ENCODE measurements at places on chromosomes 2 and 18.
A peak's percentile ranks its signal among the peaks of the same experiment; 100 is the strongest.

- no peak for ATAC-seq
Observed at GRCh38 chr2:8332646-8333045, 349.2 kb upstream of the ID2 start.

DNA sequence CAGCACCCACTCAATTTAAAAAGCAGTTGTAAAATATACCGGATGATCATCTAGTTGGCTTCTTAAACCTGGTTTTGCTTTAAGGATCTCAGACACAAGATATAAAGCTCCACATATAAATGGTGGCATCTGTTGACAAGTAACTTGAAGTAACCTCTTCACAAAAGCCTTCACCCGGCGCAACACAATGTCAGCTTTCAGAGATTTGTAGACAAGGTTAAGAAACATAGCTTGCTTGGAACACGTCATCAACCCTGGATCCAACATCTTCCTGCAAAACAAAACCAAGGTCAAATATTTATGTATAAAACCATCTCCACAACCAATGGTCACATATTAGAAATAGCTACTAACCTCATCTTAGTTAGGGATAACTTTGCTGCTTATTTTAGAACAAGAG is 8.3 kb downstream of the CEBPZ start:
- no peak for ATAC-seq

GRCh38 chr2:105582952-105583660 is 161.6 kb upstream of the NCK2 start:
- ATAC-seq = peak; percentile 91

DNA sequence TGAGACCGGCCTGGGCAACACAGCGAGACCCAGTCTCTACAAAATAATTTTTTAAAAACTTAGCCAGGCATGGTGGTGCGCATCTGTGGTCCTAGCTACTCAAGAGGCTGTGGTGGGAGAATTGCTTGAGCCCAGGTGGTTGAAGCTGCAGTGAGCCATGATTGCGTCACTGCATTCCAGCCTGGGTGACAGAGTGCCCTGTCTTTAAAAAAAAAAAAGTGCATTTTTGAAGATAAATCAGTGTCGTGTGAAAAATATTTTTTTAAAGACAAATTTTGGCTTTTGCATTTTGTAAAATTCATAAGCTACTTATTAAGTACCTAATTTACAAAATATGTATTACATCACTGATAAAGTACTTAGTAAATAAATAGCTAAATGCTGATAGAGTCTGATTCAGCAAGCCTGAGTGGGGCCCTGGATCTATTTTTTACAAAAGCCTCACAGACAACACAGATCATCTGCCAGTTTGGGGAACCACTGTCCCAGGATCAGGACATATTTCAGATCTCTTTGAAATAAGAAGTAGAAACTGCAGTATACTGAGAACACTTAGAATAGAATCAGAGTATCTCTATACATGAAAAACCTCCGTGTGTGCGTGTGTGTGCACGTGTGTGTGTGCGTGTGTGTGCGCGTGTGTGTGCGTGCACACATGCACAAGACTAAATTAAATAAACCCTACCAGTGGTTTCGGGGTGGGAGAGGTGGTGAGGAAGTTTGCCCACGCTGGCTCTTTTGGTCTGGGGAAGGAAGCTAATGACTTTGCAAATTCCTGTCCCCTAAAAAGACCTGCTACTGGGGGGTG is 61.6 kb downstream of the AAK1 start:
- no peak for ATAC-seq

DNA sequence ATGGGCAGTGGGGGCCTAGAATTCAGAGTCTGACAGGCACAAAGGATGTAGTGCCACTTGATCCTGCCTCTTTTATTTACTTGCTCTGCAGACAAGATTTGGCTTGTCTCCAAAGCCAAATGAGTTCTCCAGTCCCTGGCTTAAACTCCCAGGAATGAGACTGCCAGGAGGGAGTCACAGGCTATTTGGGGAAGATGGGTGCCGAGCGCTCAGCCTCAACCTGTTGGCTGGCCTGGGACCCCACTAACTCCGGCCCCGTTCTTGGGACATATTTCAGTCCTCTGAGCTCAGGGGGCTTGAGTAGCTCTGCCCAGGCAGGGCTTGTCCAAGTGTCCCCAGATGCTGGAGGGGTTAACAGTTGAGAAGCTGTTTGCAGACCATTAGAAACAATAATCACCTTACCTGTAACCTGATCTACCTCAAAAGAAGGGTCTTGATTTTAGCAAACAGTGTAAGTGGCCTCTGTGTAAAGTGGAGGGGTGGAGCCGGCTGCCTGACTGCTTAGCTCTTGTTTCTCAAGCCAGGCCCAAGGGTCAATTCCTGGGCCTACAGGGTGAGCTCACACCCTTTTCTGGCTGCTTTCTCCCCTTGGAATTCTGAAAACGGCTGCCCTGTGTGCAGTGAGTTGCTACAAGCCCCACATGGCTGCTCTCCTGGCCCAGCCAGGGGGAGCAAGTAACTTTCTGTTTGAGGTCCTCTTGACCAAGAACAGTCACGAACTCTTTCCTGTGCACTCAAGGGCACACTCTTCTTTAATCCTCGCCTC is 27.1 kb upstream of the FZD5 start:
- ATAC-seq = no peak

DNA sequence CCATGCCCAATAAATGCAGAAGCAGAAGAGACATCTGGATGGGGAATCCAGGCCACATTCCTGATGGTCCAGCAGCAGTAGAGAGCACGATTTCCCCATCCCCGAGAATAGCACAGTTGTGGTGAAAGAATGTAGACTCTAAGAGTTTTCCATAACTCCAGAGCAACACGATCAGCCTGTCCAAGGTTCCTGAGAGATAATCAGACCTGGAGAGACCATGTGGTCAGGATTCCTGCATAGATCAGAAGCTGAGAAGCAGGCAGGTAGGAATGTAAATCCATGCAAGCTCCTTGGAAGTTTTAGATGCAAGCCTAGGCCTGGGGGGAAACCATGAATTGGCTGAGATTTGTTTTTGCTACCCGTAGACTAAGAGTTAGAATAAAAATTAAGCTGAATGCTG is 34.2 kb upstream of the PTPRM start:
- ATAC-seq = no peak

DNA sequence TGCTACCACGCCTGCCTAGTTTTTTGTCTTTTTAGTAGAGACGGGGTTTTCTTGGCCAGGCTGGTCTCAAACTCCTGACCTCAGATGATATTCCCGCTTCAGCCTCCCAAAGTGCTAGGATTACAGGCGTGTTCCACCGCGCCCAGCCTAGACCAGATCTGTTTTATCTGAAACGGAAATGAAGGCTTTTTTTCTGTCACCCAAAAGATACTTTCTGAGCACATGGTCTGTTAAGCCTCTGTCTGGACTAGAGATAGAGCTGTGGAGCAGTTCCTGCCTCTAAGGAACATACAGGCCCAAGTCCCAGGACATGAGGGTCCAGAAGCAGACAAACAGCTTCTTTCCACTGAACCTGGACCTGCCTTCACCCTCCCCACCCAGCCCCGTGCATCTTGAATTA is 43.6 kb upstream of the PTMA start:
- ATAC-seq = no peak

GRCh38 chr2:153311432-153311831 is 167.1 kb downstream of the RPRM start:
- no peak for ATAC-seq

- ATAC-seq = no peak
Observed at GRCh38 chr2:128644718-128645256, 326.1 kb upstream of the HS6ST1 start.

- ATAC-seq = peak; percentile 37
Observed at GRCh38 chr2:48127612-48128191, 221.4 kb upstream of the FBXO11 start.

DNA sequence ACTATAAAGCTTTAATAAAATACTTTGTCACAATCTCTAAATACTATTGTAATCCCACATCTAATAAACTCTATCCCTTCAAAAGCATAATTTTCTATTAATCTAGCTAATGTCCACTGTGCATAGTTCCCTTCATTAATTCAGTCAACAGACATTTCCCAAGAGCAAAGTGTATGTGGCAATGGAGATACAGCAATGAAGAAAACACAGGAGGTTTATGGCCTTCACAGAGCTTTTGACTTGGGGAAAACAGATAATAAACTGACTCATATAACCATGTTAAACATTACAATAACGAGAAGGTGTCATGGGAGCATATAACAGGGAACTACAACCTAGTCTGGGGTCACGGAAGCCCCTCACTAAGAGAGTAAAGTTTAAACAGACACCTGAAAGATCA is 86.3 kb downstream of the SPIRE1 start:
- no peak for ATAC-seq

DNA sequence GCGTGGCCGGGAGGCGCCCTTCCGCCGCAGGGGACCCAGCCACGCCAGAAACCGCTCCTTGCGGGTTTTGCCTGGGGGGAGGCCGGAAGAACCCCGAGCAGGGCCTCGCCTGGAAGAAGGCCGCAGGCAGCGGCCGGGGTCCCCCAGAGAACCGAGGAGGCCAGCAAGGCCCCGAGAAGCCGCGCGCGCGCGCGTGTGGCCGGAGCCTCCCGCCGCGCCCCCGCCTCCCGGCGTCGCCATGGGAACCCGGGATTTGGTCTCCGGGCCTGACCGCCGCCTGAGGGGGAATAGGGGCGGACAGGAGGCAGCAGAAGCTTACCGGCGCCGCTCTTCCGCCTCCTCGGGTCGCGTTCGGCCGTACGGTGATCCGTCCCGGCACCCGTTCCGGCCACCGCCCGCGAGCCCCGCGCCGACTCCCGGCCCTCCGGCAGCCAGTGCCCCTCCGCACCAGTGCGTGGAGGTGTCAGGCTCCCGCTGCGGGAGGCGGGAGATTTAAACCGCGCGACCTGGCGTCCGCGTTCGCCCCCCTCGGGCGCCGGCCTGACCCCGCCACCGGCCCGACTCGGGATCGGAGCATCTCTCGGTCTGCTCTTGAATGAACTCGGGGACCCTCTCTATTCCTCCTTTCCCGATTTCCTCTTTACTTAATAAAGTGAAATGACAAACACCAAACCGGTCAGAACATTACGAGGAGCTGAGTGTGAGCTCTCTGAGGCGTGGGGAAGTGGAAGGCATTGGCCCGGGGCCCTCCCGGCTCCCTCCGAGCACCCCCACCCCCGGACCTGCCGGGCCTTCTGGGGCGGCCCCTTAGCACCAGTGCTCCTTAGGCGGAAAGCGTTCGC is at the start of gene ICA1L:
Gene ICA1L, minus strand, starts transcription at position 467 of the 842 bp plus-strand sequence. CDS start 42,757 bp downstream, outside the sequence.
- ATAC-seq = peak; percentile 77

- no peak for ATAC-seq
Observed at GRCh38 chr2:230542751-230543150, 126.8 kb downstream of the SP100 start.

- ATAC-seq = no peak
Observed at GRCh38 chr2:217735034-217735433, 267.8 kb downstream of the TNS1 start.

- no peak for ATAC-seq
Observed at GRCh38 chr2:61995065-61995464, 89.6 kb downstream of the COMMD1 start.

DNA sequence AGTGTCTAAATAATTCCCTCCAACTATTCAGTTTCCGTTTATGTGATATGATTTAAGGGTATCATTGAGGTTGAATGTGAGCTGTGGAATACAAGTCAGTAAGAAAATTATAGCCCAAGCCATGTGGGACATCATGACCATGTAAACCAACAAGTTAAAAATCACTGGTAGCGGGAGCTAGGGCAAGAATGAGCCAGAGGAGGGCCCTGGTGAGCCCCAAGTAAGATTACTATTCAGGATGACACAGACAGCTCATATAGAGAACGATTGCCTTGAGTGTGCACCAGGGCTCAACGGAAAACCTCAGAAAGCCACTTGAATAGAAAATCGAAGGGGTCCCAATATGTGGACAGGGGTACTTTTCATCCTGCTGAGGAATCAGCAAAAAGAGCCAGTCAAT is 87.8 kb upstream of the RBMS1 start:
- ATAC-seq = no peak

GRCh38 chr2:28901202-28901601 is 6.7 kb downstream of the WDR43 start:
- no peak for ATAC-seq

DNA sequence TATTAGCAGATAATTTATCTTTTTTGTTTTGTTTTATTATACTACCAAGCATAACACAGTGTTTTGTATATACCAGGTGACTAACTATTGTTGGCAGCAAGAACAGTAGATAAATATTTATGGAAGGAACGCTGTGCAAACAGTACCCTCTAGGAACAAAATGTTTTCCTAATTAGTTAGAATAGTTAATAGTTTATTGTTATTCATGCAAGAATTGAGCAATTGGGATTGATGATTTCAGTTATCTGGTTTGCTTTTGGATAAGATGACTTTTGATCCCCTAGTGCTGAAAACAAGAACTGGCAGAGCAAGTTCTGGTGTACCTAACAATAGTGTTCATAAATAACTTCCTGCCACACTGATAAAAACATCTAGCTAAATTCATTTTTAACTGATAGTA is 323.3 kb downstream of the TGIF1 start:
- ATAC-seq = no peak

DNA sequence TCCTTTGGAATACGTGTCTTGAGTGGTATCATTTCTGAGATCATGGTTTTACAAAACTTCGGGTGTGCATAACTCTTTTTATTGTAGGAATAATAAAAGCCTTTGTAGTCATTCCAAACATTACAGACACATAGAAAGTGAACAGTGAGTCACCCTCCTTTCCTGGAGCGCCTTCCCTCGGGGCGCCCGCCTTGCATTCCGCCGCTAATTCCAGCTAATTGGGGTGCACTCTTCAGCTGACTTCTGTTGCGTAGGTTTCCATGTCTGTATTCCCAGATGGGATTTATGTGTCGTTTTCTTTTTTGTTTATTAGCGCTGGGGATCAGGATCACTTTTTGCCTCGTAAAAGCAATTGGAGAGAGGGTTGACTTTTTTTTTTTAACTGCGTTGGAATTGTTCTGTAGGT is 18.7 kb downstream of the SH3BP4 start:
- ATAC-seq = peak; percentile 84

DNA sequence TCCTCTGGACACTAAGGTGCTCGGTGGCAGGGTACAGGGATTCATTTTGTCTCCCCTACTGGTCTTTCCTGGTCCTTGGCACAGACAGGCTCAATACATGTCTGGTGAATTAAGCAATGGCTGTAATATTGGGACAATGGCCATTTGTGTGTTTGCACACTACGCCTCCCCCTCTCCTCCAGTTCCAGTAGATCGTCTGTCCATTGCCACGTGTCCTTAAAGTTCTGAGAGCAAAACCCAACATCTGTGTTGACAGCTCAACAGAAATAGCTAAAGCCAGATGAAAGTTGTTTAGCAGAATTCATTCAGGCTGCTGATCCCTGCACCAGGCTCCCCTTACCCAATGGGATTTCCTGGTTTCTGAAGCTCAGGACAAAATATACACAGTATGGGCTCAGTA is 9.0 kb upstream of the FABP1 start:
- no peak for ATAC-seq

DNA sequence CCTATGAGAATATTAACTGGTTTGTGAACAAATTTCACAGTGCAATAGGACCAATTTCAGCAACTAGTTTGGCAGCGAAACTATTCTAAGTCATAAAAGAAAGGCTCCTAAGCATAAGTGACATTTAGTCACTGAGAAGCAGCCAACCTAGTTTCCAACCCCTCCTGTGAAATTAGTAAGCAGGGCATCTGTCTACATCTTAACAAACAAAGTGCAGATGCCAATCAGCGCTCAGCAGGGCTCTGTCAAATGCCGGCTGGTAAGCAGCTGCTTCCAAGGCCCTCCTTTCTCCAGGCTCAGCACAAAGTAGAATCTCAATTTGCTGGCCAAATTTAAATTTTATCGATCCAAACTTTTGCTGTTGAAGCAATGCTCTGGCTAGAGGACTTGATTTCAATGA is 124.7 kb downstream of the ICOS start:
- no peak for ATAC-seq

GRCh38 chr2:96225016-96225533 is 16.4 kb upstream of the STARD7 start:
- no peak for ATAC-seq

- no peak for ATAC-seq
Observed at GRCh38 chr18:28018351-28018750, 158.6 kb downstream of the CDH2 start.
